Activated CD4-positive, alpha-beta T cell treated with anti-CD3 and anti-CD28 coated beads, Interleukin-2, Interleukin-6, amounts not matched to agents 100 ng/mL and 50 ng/mL, durations not matched to agents 16 hours and 8 hours (primary cell): ENCODE measurements at places on chromosomes 6 and 20.

GRCh38 chr6:158361068-158361467 lies 48.8 kb downstream of the TULP4 start:
- DNase-seq = no peak

DNA sequence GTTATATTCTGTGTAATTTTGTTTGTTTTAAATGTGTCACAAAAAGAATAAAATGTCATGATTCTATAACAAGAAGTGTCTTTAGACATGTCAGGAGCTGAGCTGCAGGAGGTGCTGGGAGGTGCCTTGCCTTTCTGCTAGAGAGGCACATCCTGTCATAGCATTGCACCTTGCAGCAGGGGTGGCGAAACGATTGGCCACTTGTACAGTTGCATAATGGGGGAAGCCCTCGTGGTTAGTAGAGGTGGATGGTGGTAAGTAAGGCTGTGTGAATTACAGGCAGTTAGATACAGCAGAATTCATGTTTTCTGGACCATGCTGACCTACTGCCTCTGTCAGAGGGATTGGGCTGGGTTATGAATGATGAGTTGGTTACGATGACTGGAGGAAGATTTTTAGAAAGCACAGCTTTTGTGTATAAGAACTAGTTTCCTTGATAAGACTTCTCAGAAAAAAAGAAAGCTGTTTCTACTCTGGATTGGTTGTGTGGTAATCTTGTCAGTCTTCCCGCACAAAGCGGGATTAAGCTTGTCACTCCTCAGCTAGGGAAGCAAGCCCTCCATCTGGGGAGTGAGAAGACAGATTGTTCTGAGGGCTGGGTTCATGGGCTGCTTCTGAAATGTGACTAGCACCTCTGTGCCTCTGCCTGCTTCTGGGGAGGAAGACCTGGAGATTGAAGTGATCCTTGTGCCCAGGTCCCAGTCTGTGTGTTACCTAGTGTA lies 74.9 kb downstream of the FOXO3 start:
- DNase-seq = peak; percentile 46

GRCh38 chr6:158654960-158655489 lies 5.2 kb downstream of the SYTL3 start:
- peak; percentile 29 for DNase-seq

- no peak for DNase-seq
Observed at GRCh38 chr6:156166093-156166492, 611.1 kb upstream of the ARID1B start.

DNA sequence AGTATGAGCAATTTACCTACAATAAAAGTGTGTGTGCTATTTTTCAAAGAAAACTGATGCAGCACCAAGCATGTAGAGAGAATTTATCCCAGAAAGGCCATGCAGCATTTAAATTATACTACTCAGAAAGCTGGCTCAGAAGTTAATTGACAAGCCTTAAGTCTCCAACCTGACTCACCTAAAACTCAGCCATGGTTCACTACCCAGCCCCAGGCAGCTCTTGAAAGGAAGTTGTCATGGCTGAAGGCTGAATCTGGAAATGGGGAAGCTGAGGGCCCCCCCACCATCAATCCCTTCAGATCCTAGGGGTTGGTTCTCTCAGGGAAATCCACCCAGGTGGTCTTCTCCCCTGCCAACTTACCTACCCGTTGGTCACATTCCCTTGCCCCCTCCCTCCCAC lies 19.7 kb downstream of the PPIL6 start:
- DNase-seq = no peak

DNA sequence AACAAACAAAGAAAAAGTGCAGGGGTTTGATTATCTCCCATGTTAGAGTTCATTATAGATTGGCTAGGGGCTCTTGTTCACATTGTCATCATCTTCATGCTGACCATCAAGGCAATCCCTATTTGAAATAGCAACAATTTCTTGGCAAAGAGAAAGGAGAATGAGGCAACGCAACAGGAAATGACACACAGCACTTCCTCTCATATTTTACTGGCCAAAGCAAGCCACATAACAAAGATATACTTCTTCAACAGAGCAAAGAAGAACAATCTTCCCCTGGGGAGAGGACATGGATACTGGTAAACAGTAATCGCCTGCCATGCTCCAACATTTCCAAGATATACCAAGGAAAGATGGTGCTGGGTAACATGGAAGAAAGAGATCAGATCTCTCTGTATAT lies 29.8 kb downstream of the EPM2A start:
- no peak for DNase-seq

DNA sequence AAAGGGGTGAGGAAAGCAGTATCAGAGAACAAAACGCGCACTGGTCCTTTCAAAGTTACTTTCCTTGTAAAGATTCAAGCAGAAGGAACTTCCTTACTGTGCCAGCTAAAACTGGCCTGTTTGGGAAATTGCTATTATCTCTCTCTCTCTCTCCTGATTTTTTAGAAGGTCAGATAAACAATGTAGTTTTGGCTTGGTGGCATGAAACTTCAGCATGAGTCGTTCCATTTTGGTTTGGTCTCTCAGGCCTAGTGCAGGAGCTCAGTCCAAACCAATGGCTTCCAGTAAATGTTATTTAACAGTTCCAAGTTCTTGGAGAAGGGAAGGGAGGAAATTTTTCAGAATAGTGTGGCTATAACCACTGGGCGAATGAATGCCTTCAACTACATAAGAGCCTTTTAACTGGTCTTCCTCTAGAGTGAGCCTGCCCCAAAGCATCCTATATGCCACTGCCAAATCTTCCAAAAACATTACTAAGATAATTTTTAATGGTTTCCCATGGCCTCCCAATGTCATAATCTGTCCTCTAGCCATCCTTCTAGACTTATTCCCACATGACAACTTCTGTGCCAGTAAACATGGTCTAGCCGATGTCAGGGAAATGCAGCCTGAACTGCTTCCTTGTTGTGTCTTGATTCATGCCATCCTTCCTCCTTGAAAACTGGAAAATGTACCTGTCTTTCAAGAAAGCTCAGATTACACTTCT lies 9.1 kb upstream of the SNX9 start:
- no peak for DNase-seq

DNA sequence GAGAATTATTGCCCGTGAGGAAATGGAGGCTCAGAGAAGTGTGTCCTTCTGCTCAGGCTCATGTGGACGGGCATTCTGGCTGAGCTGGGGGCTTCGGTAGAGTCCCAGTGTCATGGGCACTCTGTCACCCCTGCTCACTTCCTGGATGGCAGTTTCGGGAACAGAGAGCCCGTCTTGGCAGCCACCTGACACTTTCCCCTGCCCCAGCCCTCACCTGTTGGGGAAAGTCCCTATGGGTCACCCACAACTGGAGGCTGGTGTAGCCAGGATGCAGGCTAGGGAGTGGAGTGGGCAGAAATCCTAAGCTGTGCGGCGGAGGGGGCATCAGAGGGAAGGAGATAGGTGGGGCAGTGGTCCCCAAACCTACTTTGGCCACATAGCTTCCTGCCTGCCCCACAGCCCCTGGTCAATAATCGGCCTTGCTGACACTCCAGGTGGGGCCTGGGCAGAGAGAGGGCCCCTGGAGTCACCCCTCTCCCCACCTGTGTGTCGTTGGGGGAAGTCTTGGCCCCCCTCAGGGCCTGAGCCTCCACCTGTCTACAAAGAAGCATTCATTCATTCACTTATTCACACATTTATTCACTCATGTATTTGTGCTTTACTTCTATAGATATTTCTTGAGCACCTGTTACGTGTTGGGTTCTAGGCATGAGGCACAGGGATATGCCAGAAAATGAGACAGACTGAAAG lies 40.5 kb downstream of the SNAI1 start:
- DNase-seq = no peak

- no peak for DNase-seq
Observed at GRCh38 chr6:128000363-128000762, 99.5 kb upstream of the THEMIS start.

- DNase-seq = peak; percentile 86
Observed at GRCh38 chr6:130602151-130602770, 224.9 kb upstream of the SMLR1 start.

GRCh38 chr6:104987218-104987617 lies 30.3 kb downstream of the LIN28B start:
- no peak for DNase-seq

GRCh38 chr6:30685157-30686008 lies 1.1 kb downstream of the PPP1R18 start:
- peak; percentile 54 for DNase-seq

GRCh38 chr20:45821947-45822346 lies 5.2 kb downstream of the TNNC2 start:
- DNase-seq = no peak

DNA sequence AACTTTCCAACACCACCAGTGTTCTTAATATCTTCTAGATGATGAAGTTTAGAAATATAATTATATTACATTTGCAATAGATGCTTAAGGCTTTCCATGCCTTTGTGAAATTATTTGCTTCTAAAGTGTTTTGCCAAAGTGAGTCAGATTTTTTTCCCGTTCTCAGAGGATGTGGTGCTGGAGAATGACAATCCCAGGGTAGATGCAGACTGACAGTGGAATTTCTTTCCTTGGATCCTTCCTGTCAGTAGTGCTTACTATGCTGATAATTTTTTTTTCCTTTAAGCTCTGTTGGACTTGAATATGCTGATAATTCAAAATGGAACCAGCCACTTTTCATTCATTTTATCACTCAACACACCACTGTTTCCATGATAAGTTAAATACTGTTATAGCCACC lies 59.9 kb upstream of the SOX4 start:
- DNase-seq = no peak

DNA sequence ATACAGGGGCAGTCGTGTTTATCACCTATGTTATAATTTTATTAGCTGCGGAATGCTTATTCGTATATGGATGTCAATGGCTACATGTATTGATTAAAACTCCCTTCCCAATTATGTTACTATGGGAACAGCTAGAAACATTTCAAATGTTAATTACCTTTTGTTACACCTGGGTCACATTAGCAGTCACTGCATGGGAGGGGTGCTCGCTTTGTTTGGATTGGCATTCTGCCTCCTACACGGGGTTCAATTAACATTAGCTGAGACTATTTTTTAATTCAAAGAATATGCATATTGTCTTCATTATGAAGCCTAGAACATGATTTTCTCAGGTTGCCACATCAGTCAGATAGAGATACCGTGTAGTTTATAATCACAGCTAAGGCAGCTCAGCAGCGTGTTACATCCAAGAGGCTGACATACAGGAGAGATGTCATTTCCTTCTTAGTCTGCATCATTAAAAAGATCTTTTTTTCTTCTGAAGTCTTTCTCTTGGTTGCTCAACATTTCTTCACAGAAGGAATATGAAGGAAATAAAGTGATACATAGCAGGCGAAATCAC lies 76.2 kb upstream of the RPS6KA2 start:
- no peak for DNase-seq

DNA sequence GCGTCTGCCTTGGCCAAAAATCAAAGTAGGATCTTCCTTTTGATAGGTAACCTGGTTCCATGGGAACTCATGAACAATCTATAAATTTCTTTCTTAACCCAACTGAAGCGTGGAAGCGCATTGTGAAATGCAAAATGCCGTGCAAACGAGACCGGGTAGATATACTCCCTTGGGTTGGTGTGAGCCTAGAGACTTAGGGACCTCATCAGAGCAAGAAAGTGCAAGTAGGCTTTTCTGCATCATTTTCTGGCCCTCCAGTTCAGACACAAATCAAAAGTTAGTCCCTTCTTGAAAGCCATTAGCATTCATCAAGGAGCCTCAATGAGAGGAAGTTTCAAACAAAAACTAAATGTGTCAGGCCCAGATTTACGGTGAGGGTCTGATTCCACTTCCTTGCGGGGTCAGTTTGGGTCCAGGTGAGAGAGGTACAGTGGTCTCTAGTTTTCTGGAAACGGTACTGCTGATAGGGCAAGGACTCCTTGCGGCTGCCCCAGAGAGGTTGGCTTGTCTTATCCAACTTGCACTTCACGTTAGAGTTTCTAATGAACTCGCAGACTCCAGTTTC lies 5.3 kb upstream of the ZNF184 start:
- no peak for DNase-seq

DNA sequence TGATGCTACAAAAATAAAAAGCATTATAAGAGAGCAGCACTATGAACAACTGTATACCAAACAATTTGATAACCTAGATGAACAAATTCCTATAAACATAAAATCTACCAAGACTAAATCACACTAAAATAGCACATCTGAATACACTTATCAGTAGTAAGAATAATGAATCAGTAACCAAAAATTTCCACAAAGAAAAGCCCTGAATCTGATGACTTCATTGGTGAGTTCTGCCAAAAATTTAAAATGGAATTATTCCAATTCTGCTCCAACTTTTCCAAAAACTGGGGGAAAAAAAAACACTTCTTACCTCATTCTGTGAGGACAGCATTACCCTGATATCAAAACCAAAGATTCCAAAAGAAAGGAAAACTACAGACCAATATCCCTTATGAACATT lies 206.2 kb downstream of the WDR27 start:
- no peak for DNase-seq

GRCh38 chr6:2952557-2953095 lies 18.7 kb downstream of the SERPINB6 start:
- DNase-seq = peak; percentile 48

- DNase-seq = no peak
Observed at GRCh38 chr6:22682979-22683378, 113.6 kb downstream of the HDGFL1 start.

DNA sequence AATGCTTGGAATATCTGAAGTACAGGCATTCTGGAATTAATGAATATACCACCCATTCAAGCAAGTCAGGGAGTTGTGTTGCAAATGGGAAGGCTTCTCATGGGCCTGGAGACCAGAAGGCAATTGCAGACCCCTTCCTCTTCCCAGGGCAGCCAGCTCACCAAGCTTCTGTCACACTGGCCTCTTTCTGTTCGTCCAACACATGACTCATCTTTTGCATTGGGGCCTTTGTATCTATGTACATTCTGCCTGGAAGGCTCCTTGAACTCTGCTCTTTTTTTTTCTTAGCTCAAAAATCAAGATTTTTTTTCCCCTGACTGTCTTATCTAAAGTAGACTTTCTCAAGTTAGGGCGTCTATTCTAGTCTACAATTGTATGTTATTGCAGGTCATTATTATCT lies 132.9 kb upstream of the MYLIP start:
- DNase-seq = no peak

GRCh38 chr6:154757352-154758050 lies 24.3 kb downstream of the SCAF8 start:
- DNase-seq = no peak

DNA sequence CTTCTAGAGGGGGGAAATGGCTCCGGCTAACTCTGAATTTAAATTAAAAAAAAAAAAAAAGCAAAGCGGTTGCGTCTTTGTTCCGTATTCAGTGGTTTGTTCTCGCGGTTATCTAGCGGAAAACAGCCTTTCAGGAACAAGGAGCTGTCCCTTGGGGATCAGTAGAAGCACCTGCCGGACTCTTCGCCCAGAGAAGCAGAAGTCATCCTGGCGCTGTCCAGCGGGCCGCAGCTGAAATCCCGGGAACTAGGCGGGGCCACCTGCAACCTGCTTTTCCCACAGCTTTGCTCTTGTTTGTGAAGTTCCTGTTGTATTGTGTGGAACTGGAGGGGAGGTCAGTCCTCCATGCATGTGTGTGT lies 43.9 kb upstream of the GJE1 start:
- no peak for DNase-seq

GRCh38 chr20:58981628-58982364 lies 740 bp downstream of the NELFCD start:
- peak; percentile 38 for DNase-seq

GRCh38 chr6:136038531-136038930 lies 187.0 kb downstream of the PDE7B start:
- no peak for DNase-seq
